ENCODE measurements at places on chromosomes 12 and 14.

GRCh38 chr12:122980183-122981035 is at the start of gene ARL6IP4:
Gene ARL6IP4, plus strand, starts transcription at chr12:122980681. Its CDS starts 459 bp downstream, at chr12:122981140.
- peak within 1 kb of the TSS; percentile 91 for H3K4me3 ChIP-seq
- H3K36me3 ChIP-seq, result peaks cover 23% of the 10 kb centered on the region
- peak within 1 kb of the TSS; percentile 89 for H3K27ac ChIP-seq
- H3K4me1 ChIP-seq, result peaks cover 38% of the 10 kb centered on the region

DNA sequence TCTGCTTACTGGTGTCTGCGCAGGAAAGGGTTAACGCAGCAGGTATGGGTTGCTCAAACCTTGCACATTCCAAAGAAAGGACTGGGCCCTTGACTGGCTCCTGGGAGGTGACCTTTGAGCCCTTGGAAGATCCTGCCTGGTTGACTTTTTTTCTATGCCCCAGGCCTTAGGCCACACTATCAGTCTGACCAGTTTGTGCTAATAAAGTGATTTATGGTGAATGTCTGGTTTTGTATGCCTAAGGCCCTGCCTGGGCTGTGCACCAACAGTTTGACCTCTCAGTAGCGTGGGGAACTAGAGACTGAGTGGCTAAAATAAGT is 61.4 kb upstream of the SCN8A start:
- H3K4me3 ChIP-seq, result no peak overlapping the region
- H3K27ac ChIP-seq, result no peak overlapping the region
- peaks cover 7% of the 10 kb centered on the region for H3K4me1 ChIP-seq

- peaks cover 26% of the 10 kb centered on the region for H3K36me3 ChIP-seq
- H3K27me3 ChIP-seq, result no peaks in the 10 kb centered on the region
- peaks cover 76% of the 10 kb centered on the region for H3K4me1 ChIP-seq
- no peak overlapping the region for H3K4me3 ChIP-seq
Observed at GRCh38 chr14:92579244-92579936, 65.8 kb downstream of the RIN3 start.

- no peaks in the 10 kb centered on the region for H3K4me1 ChIP-seq
- H3K27me3 ChIP-seq, result peaks cover 19% of the 10 kb centered on the region
- H3K4me3 ChIP-seq, result no peak overlapping the region
- H3K27ac ChIP-seq, result no peak overlapping the region
- H3K36me3 ChIP-seq, result no peaks in the 10 kb centered on the region
Observed at GRCh38 chr12:100720016-100720654, 74.4 kb upstream of the ANO4 start.

DNA sequence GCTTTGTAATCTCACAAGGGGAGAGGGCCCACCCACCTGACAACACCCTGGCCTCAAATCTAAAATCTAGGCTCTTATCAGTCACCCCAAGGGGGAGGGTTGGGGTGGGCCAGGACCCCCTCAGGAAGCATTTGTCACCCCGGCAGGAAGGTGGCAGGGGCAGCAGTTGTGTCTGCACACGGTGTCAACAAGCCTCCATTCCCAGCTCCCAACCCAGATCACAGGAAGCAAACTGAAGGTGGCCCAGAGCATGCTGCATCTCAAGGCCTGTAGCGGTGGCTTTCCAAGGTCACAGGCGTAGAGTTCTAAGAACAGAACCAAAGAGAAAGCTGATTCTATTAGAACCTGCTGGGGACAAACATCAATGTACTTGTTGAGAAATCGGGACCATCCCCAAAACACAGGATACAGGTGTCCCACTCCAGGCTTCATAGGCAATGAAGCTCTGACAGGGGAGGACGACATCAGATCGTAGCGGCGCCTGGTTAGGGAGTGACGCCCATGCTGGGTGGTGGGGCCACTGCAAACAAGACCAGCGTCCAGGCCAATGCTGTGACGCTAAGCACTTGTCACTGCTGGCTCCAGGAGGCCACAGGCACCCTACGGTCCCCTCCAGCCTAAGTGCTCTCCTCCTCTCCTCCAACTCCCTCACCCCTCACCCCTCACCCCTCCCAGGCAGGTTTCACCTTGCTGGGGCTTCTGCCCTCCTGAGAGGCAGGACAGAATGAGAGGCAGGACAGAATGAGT is 52.9 kb downstream of the CCDC88C start:
- no peak for DNase-seq
- H3K27me3 ChIP-seq, result no peaks in the 10 kb centered on the region
- peaks cover 57% of the 10 kb centered on the region for H3K36me3 ChIP-seq
- peak overlapping the region; percentile 56 for H3K27ac ChIP-seq

GRCh38 chr14:61108496-61109141 is 127.6 kb downstream of the SLC38A6 start:
- no peak for DNase-seq
- no peak overlapping the region for H3K4me3 ChIP-seq
- no peaks in the 10 kb centered on the region for H3K4me1 ChIP-seq
- peaks cover 27% of the 10 kb centered on the region for H3K27me3 ChIP-seq

GRCh38 chr14:74500417-74501134 is 7.0 kb downstream of the ISCA2 start:
- no peak for DNase-seq
- H3K27ac ChIP-seq, result peak overlapping the region; percentile 49
- peaks cover 4% of the 10 kb centered on the region for H3K36me3 ChIP-seq
- no peaks in the 10 kb centered on the region for H3K27me3 ChIP-seq
- no peak overlapping the region for H3K4me3 ChIP-seq

- H3K27me3 ChIP-seq, result no peaks in the 10 kb centered on the region
- no peak for DNase-seq
- no peaks in the 10 kb centered on the region for H3K36me3 ChIP-seq
Observed at GRCh38 chr12:100652488-100652887, 79.0 kb downstream of the GAS2L3 start.

DNA sequence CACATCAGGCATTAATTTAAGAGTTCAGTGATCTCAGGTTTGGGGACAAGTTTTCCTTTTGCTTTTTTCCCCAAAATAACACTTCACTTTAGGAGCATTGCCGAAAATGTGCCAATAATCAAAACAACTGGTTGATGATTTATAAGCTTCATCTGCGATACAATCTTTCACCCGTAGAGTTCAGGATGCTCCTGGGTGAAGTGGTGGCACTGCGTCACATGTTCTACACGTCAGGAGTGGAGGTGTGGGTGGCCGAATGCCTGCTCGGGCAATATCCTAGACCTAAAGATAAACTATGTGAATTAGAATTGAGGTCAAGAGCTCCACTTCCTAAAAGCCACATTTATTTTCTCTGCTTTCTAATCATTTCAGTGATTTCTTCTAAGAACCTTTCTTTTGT is 70.9 kb upstream of the DICER1 start:
- H3K27ac ChIP-seq, result no peak overlapping the region
- no peak for DNase-seq
- H3K4me3 ChIP-seq, result no peak overlapping the region
- no peaks in the 10 kb centered on the region for H3K36me3 ChIP-seq
- peaks cover 5% of the 10 kb centered on the region for H3K27me3 ChIP-seq
- H3K4me1 ChIP-seq, result no peaks in the 10 kb centered on the region

DNA sequence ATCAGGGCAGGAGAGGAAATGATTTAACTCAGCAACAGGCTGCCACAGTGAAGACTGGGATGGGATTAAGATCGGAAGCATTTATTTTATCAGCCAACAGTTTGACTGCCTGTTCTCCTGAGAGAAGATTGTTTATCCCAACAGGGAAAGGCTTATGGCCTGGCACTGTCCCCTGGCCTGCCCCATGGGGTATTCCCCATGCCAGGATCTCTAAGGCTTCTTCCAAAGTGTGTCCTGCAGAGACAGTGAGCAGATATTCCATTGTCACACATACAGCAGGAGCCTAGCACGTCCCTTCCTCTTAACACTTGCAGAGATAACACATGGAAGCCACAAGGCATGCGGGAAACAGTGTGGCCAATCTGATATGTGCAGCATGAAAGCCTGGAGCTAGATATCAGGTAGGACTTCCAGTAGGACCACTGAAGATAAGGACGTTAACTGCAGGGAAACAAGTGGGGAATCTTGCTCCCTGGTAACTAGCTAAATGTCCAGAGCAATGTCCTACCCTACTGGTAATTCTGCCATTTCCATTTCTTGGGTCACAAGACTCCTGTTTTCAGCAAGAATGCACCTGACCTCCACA is 48.2 kb downstream of the IQSEC3 start:
- no peak overlapping the region for H3K27ac ChIP-seq
- peaks cover 96% of the 10 kb centered on the region for H3K27me3 ChIP-seq
- H3K4me3 ChIP-seq, result no peak overlapping the region
- peaks cover 1% of the 10 kb centered on the region for H3K4me1 ChIP-seq
- H3K36me3 ChIP-seq, result peaks cover 2% of the 10 kb centered on the region
- DNase-seq, result no peak

DNA sequence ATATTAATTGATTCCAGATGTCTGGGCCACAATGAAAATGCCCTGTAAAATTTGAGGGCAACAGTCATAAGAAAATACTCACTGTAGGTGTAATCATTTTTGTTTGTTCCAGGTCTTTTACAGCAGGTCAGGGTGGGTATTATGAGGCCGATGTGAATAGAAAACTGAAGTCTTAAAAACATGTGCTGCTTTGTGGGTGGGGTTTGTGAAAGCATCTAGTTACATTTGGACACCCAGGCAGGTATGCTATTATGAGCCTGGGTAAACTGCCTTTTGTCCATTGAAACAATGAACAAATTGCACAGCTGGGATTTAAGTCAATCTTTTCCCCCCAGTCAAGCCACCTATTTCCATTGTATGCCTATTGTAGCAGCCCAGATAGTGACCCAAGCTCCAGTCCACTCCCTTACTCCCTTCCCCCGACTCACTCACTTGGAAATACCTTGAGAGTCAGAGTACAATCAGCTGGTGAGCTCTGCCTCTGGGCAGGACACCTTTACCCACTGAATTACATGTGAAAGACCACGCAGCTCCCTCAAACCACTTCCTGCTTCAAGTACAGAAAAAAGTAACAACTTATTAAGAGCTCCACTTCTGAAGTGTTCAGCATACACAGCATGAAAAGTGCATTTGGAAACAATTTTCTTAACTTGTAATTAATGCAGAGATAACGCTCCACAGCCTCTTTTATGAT is 1.8 kb downstream of the IGF1 start:
- peak; percentile 27 for DNase-seq
- no peak overlapping the region for H3K4me3 ChIP-seq
- H3K36me3 ChIP-seq, result no peaks in the 10 kb centered on the region

DNA sequence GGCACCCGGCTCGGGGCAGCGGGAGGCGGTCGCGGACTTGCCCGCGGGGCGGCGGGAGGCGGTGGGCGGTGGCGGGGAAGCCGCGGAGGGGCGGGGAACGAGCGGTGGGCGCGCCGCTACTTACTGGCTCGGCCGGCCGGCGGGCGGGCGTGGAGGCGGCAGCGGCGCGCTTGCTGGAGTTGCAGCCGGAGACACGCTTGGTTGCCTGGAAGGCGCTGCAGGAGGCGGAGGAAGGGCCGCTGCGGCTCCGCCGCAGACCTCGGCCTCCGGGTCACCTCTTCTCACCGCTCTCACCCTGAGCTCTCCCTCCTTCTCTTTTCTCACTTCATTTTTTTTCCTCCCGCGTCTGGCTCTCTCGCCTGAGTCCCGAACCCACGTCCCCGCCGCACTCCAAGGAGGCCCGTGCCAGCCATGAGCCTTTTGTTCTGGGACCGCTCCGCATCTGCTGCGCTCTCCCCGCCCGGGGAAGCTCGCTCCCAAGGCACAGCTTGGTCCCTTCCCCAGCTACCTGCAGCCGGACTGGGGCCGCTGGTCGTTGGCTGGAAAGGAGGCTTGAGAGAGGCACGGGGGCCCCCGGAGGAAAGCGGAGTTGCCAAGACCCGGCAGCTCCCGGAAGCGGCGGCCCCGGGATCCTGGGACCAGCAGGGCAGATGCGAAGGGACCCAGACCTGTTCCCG is 592 bp upstream of the KCNK10 start:
- H3K36me3 ChIP-seq, result no peaks in the 10 kb centered on the region
- no peak for DNase-seq
- H3K27me3 ChIP-seq, result no peaks in the 10 kb centered on the region
- peak overlapping the region; percentile 63 for H3K4me3 ChIP-seq
- H3K4me1 ChIP-seq, result peaks cover 12% of the 10 kb centered on the region

DNA sequence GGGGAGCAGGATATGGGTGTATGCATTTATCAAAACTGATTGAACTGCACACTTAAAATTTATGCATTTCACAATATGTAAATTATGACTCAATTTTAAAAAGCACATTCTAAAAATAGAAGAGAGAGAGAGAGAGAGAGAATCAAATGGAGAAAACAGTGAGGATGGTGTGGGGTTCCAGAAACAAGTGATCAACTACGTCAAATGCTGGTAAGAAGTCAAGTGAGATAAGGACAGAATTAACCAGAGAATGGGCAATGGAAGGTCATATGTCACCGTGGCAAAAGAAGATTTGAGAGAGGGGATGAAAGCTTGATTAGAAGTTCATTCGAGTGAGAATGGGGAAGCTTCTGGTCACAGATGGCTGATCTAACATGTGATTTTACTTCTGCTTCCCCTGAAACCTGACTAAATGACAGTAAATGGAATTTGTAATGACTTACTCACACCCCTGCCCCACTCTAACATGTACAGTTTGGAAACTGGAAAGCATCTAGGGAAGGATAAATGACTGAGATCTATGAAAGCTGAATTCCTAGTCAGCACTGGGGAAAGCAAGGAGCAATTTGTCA is 276.5 kb upstream of the AMIGO2 start:
- DNase-seq, result no peak
- peaks cover 46% of the 10 kb centered on the region for H3K4me1 ChIP-seq
- no peaks in the 10 kb centered on the region for H3K27me3 ChIP-seq
- H3K36me3 ChIP-seq, result peaks cover 3% of the 10 kb centered on the region
- H3K27ac ChIP-seq, result no peak overlapping the region

GRCh38 chr12:15899282-15899870 is 11.8 kb upstream of the DERA start:
- no peak overlapping the region for H3K4me3 ChIP-seq
- H3K4me1 ChIP-seq, result no peaks in the 10 kb centered on the region
- H3K27me3 ChIP-seq, result no peaks in the 10 kb centered on the region

DNA sequence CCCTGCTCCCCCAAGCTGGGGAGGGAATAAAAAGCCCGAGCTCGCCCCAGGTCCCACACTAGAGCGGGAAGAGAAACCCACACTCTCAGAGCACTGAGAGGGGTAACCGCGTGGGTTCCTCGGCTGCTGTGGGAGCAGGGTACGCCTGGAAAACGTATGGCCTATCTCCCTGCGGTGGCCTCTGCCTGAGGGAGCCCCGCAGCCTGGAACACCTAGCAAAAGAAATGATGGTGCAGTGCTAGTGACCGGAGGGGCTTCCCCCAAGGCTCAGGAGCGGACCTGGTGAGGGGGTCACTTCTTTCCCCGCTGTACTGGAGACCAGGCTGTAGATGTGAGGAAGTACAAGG is 2.5 kb upstream of the OR4N2 start:
- H3K27ac ChIP-seq, result no peak overlapping the region
- no peaks in the 10 kb centered on the region for H3K27me3 ChIP-seq
- no peak for DNase-seq
- no peaks in the 10 kb centered on the region for H3K36me3 ChIP-seq
- no peaks in the 10 kb centered on the region for H3K4me1 ChIP-seq
- H3K4me3 ChIP-seq, result no peak overlapping the region

GRCh38 chr14:75471059-75471458 is 43.2 kb downstream of the JDP2 start:
- H3K4me1 ChIP-seq, result no peaks in the 10 kb centered on the region
- no peak for DNase-seq
- H3K4me3 ChIP-seq, result no peak overlapping the region
- H3K36me3 ChIP-seq, result no peaks in the 10 kb centered on the region

GRCh38 chr12:127107744-127108143 is 1159.2 kb upstream of the TMEM132C start:
- H3K4me1 ChIP-seq, result no peaks in the 10 kb centered on the region
- no peaks in the 10 kb centered on the region for H3K36me3 ChIP-seq
- H3K4me3 ChIP-seq, result no peak overlapping the region
- no peak overlapping the region for H3K27ac ChIP-seq
